ENCODE measurements at places on chromosomes 2 and 18.

DNA sequence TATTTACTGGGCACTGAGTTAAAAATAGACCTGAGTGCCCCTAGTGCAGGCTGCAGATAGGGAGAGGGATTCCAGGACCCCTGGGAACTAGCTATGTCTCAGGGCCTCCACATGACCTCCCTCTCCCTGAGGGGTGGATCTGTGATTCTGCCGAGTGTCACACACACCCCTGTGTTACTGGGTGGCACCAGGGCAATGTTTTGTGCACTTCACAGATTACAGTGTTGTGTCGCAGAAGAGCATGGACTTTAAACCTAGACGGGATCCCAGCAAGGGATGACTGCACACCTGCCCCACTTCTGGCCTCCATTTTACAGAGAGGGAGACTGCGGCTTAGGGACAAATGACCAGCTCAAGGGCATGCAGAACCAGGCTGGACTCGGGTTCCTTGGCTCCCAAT, 65.6 kb downstream of the ZFP36L2 start:
- no peak for DNase-seq

GRCh38 chr18:12543697-12544096, 114.2 kb downstream of the SPIRE1 start:
- DNase-seq = no peak

DNA sequence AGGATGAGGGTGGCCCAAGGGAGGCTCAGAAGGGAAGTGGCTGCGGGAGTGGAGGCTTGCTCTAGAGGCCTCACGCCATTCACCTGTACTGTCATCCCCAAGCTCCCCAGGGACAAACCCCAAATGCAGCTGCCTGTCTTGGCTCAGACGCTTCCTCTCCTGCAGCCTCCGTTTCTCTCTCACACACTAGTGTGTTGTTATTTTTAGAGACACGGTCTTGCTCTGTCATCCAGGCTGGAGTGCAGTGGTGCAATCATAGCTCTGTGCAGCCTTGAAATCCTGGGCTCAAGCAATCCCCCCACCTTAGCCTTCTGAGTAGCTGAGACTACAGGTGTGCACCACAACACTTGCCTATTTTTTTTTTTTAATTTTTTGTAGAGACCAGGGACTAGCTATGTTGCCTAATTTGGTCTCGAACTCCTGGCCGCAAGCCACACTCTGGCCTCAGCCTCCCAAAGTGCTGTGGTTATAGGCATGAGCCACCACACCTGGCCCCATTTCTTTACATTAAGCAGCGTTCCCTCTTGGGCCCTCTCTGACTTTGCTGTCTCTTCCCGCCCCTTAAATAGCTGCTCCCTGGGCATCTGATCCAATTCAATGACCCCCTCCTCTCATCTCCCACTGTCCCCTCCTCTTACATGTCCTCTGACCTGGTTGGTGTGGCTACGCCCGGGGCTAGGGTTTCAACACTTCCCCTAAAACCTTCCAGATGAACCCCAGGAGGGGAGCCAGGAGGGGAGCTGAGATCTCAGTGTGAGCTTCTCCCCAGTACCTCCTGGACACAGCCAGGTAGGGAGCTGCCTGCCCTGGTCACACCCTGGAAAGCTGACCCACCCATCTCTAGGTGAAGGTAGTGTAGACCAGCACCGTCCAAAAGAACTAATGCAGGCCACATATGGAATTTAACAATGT, 24.0 kb upstream of the LOXHD1 start:
- no peak for DNase-seq

- DNase-seq = no peak
Observed at GRCh38 chr2:76861708-76862107, 660.5 kb downstream of the LRRTM4 start.

DNA sequence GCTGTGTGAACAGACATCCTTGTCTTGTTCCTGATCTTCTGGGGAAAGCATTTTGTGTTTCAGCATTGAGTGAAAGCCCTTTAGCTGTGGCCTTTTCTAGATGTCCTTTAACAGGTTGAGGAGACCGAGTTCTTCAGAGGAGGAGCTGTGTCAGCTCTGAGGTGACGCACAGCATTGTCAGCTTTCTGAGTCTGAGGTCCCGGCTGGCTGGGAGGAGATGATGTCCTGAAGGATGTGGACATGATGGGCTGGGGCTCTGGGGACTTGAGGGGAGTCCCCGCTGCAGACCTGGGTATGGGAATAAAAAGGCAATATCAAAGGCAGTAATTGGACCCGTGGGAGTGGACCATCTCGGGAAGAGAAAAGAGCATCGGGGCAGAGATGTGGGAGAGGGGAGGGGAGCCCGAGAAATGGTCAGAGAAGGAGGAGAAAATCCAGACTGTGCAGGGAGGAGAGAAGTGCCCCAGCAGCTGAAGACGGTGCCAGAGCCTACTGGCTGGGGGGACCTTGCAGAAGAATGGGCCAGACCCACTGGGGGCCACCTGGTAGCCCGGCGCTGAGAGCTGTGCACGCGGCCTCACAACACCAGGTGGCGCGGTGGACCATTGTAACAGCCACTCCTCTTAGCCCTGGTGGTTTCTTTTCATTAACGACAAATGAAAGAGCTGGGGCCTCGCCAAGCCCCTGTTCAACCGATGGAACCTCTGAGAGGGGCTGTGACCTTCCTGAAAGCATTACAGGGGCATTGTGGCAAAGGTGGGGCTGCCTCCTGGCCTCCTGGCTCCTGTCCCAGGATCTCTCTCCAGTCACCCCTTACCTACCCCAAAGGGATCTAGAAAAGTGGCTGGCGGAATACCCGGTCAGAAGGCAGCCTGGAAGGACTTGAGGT, 61.6 kb downstream of the ST3GAL5 start:
- DNase-seq = peak; percentile 25

GRCh38 chr2:236997069-236997715, 88.5 kb upstream of the COPS8 start:
- no peak for DNase-seq

GRCh38 chr18:38174173-38174572, 608.6 kb upstream of the CELF4 start:
- DNase-seq = no peak

DNA sequence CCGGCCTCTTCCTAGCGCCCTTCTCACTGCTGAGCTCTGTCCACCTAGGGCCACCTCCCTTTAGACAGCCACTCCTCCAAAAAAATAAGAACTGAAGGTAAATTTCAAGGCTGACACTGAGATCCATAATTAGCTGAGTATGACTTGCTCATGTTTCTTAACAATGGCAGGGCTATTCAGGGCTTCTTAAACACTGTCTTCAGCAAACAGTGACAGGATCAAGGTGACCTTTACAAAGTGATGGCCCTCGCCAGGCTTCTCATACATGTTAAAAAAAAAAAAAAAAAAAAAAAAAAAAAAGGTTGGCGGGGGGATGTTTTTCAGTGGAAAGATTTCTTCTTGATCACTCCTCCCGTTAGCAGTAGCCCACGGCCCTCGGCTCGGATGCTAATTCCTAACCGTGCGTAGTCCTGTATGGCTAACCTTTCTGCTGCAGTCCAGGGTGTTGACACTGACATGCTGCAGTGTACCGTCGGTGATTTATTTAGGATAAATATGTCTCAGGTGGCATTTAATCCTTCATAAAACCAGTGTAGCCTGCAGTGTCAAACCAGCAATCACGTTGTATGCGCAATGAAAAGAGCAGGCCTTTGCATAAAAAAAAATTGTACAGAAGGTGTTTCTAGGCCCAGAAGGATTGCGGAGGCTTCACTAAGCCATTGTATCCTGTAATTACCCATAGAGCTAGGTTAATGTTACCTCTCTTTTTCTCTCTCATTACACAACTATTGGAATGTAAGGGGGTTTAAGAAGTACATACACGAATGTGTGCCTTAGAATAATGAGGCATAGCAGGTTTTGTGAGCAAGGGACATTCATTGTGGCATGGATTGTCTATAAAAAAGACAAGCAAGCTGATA, 142.7 kb downstream of the PTGR3 start:
- no peak for DNase-seq

DNA sequence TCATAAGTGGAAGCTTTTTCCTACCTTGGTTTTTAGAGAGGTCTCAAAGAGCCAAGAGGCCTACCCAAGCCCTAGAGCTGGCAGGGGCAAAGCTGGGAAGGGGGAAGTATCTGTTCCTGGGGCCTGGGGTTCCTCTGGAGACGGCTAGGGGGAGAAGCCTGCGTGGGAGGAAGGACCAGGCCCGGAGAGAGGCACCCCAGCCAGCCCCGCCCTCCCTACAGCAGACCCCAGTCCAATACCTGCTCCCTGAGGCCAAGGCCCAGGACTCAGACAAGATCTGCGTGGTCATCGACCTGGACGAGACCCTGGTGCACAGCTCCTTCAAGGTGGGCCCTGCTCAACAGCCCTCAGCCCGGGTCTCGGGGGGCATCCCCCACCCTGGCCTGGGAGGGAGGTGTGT, 2.2 kb downstream of the CTDSP1 start:
- no peak for DNase-seq

DNA sequence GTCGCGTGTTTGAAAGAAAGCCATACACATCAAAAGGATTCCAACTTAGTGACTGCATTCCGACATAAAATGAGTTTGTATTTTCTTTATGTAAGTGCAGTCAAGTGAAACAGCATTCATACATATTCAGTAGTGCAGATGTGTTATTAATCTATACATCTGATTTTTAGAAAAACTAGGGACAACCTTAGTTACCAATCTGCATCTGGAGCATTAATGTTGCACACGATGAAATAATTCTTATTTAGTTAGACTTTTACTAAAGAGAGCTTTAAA, 1.9 kb downstream of the GORASP2 start:
- no peak for DNase-seq

DNA sequence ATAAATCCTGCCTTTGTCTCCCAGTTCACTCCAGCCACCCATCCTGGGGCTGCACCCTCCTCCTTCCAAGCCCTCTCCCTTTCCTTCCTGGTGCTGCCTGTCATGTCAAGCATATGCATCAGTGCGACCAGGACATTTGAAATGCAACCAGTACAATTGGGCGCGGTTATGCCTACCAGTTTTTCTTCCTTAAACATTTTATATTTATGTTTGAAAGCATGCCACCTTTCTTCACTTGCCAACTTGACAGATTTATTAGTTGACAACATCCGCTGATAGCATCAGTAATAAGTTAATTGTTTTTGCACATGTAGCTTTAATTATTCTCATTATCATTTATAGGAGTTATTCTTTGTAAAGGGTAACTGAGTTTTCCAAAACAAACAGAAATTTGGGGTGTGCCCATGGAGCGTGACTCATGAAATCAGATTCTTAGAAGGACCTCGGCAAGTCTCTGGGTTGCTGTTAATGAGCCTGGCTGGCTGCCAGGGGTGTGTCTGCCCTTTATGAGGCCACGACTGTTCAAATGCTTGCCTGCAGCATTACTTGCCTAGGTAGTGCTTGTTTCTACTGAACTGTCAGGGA, 32.8 kb upstream of the IL1B start:
- peak; percentile 94 for DNase-seq

GRCh38 chr2:98637401-98638147, 29.2 kb downstream of the UNC50 start:
- no peak for DNase-seq

DNA sequence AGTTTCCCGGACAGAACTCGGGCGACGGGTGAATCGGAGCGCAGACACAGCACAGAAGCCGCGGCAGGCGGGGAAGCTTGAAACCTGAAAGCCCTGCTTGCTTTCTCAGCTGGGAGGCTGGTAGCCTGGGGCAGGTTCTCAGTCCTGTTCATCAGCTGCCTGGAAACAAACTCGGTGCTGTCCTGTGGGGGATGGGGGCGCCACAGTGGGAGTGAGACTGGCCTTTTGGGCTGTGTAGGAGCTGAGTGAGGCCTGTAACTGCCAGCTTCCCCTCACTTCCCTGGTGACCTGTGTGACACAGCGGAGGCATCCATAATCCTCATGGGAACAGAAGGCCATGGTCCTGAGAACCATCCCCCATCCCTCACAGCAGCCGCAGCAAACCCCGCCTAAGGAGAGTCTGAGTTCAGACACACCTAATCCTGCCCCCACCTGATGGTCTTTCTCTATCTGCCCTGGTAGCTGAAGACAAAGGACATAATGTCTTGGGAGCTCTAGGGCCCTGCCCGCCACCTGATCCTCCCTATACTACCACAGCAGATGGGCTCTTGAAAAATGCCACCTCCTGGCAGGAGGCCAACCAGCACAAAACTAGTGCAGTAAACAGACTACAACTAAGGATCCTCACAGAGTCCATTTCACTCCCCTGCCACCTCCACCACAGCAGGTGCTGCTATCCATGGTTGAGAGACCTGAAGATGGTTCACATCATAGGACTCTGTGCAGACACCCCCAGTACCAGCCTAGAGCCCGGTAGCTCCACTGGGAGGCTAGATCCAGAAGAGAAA, 52.7 kb upstream of the LDLRAD4 start:
- DNase-seq = no peak

DNA sequence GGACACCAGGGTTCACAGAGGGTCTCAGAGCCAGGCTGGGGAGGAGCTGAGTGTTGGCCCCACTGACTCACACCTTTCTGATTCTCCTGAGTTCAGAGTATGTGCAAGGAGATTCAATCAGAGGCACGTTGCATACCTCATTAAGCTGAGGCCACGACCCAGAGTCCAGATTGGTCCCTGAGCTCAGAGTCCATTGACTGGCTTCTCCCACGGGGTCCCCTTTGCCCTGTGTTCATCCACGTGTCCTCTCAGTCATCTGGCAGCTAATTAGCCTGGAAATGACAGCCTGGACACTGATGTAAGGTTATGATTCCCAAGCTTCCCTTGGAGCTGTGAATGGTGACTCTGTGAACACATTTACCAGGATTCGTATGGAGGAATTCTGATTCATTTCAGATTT, 267.2 kb downstream of the SH3BP4 start:
- DNase-seq = no peak

DNA sequence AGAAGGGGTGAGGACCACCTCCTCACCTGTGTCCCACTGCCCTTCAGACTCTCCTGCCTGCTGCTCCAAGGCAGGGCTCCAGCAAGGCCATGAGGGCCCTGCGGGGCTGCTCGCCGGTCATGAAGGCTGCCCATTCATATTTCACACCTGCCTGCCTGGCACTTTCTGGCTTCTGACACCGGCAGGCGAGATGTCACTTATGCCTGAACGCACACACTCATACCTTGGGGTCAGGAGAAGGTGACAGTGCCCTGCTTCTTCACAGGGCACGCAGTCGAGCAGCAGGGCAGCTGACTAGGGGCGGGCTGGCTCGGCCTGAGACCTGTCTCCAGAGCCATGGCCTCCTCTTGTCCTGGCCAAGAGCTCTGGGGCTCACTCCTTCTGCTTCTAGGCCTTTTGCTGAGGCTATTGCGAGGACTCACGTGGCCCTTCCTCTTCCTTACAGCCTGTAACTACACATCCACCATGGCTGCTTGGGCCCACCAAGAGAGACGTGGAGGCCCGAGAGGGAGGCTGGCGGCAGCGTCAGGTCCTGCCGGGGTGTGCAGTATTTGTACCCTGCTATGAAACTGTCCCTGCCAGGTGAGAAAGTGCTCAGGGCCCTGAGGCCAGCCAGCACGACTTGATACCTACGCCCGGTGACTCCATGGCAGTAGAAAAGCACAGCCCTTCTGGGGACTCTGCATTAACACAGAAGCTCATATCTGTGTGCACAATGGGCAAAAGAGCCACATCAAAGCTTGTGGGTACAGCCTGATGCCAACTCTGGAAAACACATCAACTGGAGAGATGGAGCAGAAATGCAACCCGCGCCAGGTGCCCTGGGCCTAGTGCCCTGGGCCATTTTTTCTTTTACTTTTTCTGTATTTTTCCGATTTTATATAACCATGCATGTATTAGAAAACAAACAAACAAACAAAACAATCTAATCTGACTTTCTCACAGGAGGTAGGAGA, 30.6 kb downstream of the HS6ST1 start:
- DNase-seq = no peak

GRCh38 chr2:173457366-173457765, 102.7 kb downstream of the CDCA7 start:
- DNase-seq = no peak
